ENCODE measurements at places on chromosomes 2 and 18.

DNA sequence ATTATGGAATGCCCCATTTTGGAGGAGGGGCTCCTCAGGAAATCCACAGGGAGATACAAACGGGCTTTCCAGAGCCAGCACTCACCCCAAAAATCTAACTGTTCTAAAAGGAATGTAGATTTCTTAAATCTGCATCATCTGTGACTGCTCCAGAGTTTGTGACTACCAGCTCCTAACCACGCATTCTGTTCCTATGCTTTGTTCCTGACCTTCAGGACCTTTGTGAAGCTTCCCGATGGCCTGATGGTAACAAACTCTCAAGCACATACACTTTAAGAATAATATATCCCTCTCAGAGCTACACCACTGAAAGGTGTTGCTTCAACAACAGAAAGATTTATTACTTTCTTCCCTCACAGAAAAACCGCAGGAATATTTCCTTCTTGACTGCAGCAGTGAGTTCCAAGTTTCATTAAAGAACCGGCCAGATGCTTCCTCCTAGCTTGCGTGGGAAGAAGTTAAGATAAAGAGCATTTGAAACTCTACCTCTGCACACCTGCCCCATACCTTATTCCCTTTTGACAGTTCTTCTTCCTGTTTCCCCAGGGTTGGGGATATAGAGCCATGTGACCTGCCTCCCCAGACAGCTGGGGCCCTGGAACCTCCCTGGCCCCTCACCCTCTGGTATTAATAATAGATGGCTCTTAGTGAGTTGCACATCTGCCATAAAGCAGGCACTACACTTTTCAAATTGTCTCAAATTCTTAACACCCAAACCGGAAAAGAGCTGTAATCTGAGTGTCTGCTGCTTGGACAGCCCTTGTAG lies 40.2 kb upstream of the EML4 start:
- DNase-seq: no peak

- no peak for DNase-seq
Observed at GRCh38 chr2:215363039-215363438, 51.2 kb downstream of the ATIC start.

- no peak for DNase-seq
Observed at GRCh38 chr18:60471652-60472051, 99.1 kb upstream of the MC4R start.

DNA sequence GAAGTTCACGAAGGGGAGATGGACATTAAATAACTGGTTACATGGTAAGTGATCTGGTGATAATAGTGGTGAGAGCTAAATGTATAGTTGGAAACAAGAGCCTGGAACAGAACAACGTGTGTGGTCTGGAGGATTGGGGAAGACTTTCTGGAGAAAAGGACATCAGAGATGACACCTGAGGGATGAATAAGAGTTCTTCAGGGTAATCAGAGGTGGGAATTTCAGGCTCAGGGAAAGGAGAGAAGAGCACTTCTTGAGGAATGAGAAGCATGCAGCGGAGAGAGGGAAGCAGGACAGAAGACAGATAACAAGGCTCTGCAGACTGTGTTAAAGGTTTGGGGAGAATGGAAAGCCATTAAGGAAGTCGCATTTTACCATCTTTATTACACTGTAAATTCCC lies 450.7 kb downstream of the TNS1 start:
- no peak for DNase-seq

GRCh38 chr2:96143231-96143847 lies 1.9 kb downstream of the DUSP2 start:
- peak; percentile 61 for DNase-seq

GRCh38 chr2:183253441-183254130 lies 129.3 kb downstream of the NUP35 start:
- no peak for DNase-seq

DNA sequence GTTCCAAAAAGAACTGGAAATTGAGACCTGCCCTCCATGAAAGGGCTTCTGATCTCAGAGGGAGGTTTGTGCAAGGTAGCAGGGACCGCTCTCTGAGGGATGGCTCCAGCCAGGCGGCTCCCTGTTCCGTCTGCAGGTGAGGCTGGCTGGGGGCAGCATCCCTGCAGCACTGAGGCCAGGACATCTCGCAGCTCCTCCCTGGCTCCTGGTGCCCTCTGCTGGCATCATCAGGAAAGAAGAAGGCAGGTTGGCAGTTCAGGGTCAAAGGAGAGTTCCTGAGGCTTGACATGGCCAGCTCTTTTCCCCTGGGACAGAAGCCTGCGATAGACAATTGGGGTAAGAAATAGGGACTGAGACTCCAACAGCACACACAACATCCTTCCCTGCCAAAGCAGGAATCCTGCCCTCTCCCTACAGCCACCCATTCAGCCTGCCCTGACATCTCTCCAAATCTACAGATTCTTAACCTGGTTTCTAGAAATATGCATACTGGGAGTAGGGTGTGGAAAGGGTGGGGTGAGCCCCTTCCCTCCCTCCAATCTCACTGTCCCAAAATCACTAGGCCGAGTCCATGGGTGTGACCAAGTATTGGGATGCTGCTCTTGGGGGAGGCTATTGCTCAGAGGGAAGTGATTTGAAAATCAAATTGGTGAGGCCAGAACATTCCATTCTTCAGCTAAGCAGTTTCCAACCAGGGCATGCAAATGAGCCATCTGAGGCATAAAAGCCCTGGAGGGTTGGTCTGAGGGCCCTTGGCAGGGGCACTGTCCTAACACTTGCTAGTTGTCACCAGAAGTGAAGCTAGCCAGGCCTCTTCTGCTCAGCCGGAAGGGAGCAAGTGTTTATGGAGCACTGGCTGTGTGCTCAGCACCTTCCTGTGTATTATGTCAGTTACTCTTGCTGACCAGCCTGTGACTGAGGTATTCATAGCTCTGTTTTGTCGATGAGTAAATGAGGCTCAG lies 185.4 kb downstream of the TFCP2L1 start:
- DNase-seq: no peak

GRCh38 chr2:63981702-63982103 lies 37.5 kb downstream of the VPS54 start:
- DNase-seq: no peak
